Panc1 (cell line): ENCODE measurements at places on chromosomes 4 and X.

- peak; percentile 75 for DNase-seq
Observed at GRCh38 chr4:128600996-128601871, 208.3 kb upstream of the JADE1 start.

DNA sequence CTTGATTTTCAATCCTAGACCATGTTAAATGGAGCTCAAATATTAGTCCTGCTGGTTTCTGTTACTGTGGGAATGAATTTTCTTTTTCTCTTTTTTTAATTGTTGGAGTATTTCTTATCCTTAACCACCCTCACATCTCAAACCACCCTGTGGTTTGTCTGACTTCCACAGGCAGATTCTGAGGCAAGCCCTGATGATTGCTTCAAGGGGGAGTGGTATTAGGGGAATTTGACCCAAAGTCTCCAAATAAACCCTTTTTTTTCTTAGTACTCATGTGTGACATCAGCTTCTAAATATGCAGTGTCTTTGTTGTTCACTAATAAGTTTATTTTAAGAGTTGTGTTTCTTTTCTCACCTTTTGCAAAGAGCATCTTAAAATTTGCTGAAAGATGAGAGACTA is 810.3 kb downstream of the IL1RAPL1 start:
- DNase-seq = no peak

DNA sequence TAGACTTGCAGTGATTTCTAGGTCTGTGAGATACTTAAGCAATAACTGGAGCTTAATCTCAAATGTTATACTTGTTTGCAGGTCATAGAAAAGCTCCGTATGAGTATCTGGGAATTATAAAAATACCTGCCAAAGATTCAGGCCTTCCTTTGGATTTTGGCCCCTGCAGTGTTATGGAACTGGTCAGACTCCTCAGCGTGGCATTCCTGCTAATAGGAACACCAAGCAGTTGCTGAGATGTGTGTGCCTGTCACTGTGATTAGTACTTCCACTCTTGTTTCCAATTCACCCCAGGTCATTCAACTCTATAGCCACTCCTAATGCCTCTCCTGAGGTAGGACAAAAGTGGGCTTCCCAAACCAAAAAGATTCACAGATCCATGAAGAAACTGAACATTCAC is 7.8 kb upstream of the UGT2B7 start:
- no peak for DNase-seq

DNA sequence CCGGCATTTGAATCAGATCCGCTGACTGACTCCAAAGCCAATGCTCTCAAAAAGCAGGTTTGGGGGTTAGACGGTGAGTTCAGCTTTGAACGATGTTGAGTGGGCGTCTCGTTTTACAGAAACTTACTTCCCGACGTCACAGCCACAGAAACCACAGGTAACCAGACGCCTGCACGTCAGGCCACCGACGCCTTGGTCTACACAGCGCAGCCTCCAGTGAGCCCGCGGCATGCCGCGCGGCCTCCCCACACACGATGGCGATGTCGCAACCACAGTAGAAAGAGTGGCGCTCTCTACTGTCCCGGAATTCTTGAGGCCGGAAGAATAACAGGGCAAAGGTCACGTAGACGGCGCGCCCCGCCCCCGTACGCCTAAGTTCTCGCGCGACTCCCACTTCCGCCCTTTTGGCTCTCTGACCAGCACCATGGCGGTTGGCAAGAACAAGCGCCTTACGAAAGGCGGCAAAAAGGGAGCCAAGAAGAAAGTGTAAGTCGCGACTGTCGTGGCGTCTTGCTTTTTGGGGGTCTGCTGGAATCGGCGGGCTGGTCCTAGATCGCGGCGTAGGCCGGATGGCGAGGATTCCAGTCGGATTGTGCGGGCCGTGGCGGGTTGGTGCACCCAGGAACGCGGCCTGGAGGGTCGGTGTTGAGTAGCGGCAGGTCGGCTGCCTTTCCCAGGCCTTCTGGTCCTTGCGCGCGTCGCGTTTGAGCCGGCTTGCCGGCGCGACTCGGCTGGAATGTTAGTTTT is at the start of gene RPS3A:
TSS of gene RPS3A (plus strand) at position 400 of the 747 bp plus-strand sequence. CDS start at position 425, 25 bp downstream.
- DNase-seq = peak; percentile 91

DNA sequence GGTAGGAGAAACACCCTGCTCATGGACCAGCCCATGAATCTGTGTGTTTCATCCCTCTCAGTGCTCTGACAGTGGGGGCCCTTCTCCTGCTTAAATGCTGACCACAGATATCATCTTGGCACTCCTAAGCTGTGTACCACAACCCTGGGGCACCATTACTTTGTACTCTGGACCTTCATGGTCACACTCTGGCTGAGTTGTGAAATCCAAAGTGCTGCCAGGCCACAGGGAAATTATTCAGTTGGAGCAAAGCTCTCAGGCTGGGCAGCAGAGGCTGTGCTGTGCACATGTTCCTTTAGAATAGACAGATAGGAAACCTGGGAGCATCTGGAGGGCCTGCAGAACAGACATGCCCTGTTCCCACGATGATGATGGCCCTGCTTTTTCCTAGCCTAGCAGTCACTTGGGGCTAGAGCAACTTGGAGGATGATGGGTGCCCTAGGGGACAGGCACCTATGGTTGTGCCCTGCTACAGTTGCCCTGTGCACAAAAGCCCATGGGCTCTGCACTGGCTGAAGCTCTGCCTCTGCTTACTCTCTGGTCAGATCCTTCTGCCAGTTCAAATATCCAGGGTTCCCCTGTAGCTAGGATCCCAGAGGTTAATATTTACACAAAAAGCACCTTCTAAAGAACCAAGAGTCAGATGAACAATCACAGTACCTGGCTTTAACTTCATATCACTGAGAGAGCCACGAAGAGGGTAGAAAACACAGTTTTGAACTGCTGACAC is 48.5 kb upstream of the CDX4 start:
- no peak for DNase-seq

DNA sequence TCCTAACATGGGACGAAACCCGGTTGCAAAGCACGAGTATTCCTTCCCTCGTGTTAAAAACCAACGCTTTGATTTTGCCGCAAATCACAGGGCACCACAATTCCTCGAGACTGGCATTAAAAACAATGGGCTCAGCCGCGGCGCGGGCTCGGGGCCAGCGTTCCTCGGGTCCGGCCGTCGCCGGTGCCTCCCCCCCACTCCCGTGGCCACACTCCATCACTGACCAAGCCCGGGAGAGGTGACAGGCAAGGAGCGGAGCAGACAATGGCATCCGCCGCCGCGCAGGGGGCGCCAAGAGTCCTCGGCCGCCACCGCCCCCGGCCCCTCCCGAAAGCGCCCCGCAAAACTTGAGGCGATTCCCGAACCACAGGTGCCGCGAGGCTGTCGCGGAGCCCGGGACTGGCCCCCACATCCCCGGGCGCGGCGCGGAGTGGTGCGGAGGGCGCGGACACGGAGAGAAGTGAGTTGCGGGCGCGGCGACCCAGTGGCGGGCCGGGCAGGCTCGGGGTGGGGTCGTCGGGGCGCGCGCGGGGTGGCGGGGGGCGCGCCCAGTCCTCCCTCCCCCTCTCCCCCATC is 445 bp downstream of the AP1S2 start:
- DNase-seq = no peak

- DNase-seq = no peak
Observed at GRCh38 chr4:11293866-11294265, 134.8 kb downstream of the HS3ST1 start.

GRCh38 chr4:138487670-138488069 is 245.5 kb upstream of the SLC7A11 start:
- DNase-seq = no peak

- peak; percentile 69 for DNase-seq
Observed at GRCh38 chr4:41212616-41213203, 1.6 kb downstream of the APBB2 start.

DNA sequence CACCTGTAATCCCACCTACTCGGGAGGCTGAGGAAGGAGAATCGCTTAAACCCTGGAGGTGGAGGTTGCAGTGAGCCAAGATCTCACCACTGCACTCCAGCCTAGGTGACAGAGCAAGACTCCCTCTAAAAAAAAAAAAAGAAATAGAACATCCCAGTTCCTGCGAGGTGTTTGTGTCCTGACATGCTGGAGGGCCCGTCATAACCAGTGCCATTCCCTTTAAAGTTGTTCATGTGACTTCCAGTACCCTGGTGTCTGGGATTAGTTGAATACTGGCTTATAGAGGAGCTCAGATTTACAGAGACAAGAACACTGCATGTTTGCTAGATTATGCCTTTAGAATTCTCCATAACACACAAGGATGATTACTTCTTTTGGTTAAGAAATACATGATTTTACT is 37.6 kb upstream of the TADA2B start:
- no peak for DNase-seq

DNA sequence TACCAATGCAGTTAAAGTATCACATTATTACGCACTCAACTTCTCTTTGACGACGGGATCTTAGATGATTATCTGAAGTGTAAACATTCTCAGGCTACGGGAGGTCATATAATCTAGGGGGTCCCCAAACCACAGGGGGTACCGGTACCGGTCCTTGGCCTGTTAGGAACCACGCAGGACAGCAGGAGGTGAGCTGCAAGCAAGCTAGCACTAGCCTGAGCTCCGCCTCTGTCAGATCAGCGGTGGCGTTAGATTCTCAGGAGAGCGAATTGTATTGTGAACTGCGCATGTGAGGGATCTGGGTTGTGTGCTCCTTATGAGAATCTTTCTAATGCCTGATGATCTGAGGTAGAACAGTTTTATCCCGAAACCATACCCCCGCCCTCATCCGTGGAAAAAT is 20.6 kb upstream of the PRR27 start:
- DNase-seq = no peak

- no peak for DNase-seq
Observed at GRCh38 chr4:2786794-2787229, 6.1 kb upstream of the SH3BP2 start.

DNA sequence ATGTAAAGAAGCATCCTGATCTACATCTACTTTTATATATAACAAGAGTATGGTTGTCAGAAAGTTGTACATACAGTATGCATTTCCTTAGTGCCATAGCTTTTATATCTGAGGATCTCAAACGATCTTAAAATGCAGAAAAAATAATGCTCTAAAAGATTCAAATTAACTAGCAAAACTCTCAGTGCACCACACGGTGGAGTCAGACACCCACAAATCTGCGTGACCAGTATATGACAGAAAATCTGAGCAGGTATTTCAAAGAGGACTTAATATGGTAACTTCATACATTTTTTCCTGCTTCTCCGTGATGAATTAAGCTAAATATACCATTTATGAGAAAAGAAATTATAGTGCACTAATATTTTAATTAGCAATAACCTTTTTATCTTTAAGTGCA is 803.0 kb downstream of the DMD start:
- DNase-seq = no peak

DNA sequence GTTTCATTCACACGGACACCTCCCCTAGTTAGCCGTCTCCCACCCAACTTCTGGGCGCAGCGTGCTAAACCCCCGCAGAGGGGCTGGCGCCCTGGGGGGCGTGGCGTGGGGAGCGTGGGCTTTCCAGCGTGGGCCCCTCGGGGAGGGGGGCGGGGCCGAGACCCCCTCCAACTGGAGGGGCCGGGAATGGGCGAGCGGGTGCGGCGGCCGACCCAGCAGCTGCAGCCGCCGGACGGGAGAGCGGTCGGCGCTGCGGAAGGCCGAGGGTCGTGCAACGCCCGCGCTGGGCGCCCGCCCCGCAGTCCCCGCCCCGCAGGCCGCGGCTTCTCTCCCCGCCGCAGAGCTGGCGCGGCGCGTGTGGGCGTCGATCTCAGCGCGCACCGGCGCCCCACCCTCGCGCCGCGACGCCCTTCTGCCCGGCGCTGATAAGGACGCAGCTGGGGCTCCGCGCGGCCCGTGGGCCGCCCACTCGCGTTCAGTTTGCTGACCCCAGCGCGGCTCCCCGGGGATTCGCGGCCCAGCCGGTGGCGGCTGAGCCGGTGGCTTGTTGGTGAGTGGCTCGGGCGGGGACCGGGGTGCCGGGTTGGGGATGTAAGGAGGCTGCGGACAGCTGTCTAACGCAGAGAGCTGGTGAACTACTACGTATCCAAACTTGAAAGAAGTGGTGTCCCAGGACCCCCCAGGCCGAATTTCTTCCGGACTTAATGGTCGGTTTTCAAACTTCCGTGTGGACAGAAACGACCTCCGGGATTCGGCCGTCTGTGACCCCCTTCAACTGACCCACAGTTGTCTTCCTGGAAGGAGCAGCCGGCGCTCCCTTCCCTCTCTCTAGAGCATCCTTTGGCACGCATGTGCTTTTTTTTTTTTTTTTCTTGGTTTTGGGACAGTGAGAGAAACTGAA is 1.5 kb downstream of the FHDC1 start:
- DNase-seq = no peak

- no peak for DNase-seq
Observed at GRCh38 chr4:143339497-143339896, 2.8 kb downstream of the GAB1 start.

DNA sequence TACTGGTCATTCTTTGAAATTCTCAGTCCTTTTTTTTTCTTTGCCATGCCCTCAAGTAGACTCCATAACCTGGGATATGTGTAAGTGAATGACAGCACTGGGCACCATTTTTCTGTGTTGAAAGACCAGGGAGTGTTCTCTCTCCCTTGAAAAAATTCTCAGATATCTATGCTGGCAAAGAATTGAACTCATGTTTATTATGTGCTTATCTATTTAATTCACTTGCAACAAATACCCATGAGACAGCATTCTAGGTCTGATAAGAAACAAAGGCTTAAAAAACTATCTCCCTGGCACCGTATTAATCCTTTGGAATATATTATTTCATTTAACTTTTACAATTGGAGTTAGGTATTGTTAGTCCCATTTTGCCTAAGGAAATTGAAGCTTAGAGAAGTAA is 36.7 kb downstream of the LARP7 start:
- no peak for DNase-seq

DNA sequence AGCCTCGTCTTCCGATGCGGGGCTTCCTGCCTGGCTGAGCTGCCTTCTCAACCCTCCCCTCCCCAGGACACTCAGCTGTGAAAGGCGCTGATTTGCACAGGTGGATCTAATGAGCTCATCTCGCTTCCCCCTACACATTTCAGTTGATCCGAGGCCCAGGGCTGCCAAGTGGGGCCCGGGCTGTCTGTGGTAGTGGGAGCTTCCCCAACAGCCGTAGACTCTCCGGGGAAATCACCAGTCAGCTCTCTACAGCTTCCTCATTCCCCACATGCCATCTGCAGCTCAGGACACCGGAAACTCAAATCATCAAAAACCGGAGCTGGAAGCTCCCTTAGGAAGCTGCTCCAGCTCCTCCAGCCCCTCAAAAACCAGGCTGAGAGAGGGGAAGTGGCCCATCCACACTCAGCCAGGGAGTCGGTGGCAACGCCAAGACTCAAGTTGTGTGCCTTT is 56.2 kb downstream of the SMIM20 start:
- DNase-seq = no peak

GRCh38 chr4:152316969-152317368 is 218.9 kb downstream of the FBXW7 start:
- no peak for DNase-seq

- DNase-seq = peak; percentile 10
Observed at GRCh38 chrX:108537005-108537404, 97.4 kb downstream of the COL4A5 start.

GRCh38 chr4:78570117-78570516 is 18.5 kb downstream of the ANXA3 start:
- no peak for DNase-seq
